ENCODE measurements at places on chromosomes 7 and 10.

- DNase-seq: no peak
Observed at GRCh38 chr10:5515948-5516761, 8.6 kb upstream of the CALML3 start.

- no peak for DNase-seq
Observed at GRCh38 chr7:143381427-143382125, 431 bp downstream of the ZYX start.

GRCh38 chr7:70655694-70656093, 476.2 kb upstream of the GALNT17 start:
- DNase-seq: no peak

- DNase-seq: no peak
Observed at GRCh38 chr10:30662814-30663213, 33.3 kb upstream of the LYZL2 start.

GRCh38 chr10:29897999-29898716, 161.2 kb downstream of the JCAD start:
- DNase-seq: no peak

DNA sequence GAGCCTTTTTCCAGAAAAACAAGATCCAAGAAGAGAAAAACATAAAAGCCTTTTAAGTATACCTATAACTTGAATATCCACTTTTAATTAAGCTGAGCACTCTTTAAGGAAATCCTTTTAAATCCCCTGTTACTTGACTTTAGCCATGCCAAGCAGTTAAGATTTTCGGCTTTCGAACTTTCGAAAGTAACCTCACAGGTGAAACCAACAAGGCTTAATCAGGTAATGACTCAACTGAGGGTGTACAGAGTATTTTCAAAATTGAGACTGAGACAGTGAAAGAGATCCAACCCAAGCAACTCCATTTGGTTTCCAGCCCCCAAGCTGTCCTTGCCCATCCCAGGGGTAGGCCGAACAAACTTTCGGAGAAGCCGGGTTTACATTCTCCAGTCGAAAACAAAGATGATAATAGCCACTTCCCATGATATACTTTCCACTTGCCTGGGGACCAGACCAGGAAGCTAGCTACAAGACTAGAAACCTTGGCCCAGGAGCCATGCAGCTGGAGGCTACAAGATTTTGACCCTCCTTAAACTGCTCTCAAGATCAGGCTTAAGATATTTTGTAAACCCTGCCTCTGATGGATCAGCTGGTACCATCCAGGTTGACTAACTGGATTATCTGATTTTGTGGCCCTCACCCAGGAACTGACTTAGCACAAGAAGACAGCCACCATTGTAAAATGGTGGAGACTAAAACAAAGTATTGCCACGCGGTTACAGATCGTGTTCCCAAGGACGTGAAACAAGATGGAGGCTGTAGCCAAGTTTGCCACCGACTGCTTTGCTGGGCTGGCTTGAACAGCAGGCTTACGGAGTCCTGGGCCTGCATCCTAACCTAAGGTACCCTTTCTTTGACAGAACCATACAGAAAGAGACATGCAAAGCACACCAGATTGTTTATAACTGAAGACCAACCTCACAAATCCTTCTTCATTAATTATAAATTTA, 32.3 kb downstream of the C1GALT1 start:
- no peak for DNase-seq

DNA sequence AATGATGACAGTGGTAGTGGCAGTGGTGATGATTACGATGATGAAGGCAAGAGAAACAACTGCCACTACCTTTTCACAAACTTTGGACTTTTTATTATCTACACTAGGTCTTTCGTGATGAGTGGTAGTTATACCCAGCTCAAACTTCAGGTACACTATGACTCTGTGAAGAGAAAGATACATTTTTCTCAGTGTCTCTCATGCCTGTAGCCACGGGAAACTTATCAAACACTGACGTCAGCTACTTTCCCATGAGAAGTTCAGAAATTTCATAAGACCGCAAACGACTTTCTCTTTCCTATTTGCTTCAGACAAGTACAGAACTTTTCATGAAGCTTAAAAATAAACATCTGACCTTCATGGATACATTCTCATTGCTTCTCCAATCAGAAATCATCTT, 57.0 kb downstream of the CALD1 start:
- DNase-seq: no peak

DNA sequence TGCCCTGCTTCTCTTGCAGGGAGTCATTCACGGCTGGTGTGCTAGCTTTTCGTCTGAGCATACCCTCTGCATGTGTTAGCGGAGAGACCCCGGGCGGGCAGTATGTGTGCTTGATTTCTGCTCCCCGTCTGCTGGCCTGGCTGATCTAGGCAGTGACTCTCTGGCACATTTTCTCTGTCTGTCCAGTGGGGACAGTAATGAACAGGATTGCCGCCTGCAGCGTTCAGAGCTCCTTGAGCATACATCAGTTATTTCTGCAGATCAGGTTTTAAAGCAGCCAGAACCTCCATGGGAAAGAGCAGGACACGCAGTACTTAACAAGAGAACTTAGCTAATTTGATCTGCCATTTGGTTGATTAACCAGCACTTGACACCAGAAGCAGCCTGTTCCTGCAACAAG, 242.5 kb downstream of the CELF2 start:
- DNase-seq: no peak

GRCh38 chr10:4125776-4126175, 340.8 kb upstream of the KLF6 start:
- DNase-seq: no peak

GRCh38 chr7:129739427-129739826, 127.9 kb downstream of the NRF1 start:
- no peak for DNase-seq

DNA sequence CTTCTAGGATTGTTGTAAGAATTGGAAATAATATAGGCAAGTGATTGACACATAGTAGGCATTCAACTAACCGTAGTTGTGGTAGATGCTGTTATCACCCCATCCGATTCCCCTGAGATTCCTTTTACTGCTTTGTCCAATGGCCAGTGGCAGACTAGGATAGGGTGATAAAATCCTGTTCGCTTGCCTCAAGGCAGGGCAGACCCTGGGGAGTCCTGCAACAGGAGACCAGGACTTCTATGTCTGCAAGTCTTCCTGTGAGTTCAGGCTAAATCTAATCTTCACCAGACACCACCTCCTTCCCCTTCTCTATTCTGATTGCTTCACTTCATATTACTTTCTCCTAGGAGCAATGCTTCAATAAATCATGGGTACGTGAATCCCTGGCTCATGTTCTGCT, 42.8 kb upstream of the CREB5 start:
- DNase-seq: no peak

DNA sequence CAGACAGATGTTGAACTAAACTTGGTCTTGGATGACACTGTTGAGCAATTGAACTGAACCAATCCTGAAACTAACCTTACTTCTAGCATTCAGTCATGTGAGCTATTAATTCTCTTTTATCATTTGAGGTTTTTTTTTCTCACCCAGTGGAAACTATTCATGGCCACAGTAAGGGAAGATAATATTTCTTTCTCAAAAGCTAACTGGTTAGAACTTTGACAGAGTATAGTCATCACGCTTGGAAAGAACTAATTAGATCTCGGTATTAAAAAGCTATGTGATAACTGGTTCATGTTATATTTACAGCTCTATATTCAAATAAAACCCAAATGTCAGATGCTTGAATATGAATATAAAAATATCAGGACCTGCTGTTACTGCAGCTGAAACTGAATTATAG, 89.5 kb downstream of the OTUD1 start:
- DNase-seq: no peak

DNA sequence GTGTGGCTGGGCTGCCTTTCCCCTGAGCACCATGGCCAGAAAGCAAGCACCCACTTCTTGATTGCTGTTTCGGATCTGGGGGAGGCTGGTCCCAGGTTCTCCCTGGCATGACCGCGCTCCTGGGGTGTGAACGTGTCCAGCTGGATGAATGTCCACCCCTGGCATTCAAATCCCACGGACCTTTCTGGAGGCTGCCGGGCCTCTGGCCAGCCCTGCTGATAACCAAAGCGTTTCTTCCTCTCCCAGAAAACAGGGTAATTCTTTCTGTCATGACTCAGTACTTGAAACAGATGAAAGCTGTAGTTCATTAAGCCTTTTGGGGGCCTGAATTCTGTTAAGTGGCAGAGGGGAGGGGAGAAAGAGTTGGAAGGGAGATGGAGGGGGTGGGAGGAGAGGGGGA, 73.1 kb upstream of the SAMD8 start:
- no peak for DNase-seq

- no peak for DNase-seq
Observed at GRCh38 chr10:7520507-7521485, 110.0 kb upstream of the SFMBT2 start.

DNA sequence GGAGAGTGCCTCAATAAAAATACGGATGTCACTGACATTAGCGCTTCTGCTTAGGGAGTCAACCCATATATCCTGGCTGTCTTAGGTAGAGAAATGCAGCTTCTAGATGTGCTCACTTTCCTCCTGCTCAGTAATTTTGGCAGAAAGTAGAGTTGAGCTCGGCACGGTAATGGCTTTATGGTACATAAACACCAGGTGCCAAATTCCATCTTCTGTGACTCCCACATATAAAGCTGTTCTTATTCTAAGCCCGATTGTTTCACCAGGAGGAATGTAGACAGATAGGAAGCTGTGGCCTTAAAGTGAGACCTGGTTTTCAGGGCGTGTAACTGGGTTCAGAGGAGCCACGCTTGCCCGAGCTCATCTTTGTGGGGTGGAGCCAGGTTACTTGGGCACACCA, 143.7 kb downstream of the CREB5 start:
- DNase-seq: no peak

DNA sequence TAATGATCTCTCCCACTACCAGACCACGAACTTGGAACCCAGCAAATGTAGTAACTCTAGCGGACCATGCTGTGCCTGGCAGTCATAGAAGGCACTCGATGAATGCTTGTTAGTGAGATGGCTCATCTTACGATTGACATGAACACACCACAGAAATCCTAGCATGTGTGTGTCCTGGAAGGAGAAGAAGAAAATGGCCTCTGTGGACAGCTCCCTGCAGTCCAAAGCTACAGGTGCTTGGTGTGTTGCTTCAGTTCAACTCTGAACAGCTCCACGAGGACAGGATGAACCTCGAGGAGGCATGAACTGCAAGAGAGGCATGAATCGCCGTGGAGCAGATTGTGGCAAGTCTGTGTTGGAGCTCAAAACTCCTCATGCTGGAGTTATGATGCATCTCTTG, 93.5 kb downstream of the KLF6 start:
- DNase-seq: no peak

DNA sequence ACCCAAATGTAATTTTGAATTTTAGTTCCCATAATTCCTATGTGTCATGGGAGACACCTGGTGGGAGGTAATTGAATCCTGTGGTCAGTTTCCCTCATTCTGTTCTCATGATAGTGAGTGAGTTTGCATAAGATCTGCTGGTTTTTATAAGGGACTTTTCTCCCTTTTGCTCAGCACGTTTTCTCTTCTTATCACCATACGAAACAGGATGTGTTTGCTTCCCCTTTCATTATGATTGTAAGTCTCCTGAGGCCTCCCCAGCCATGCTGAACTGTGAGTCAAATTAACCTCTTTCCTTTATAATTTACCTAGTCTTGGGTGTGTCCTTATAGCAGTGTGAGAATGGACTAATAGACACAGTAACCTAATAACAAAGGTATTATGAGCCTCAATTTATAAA, 36.1 kb upstream of the ZNF736 start:
- no peak for DNase-seq

GRCh38 chr10:120182431-120182830, 274.6 kb upstream of the PLPP4 start:
- DNase-seq: no peak

DNA sequence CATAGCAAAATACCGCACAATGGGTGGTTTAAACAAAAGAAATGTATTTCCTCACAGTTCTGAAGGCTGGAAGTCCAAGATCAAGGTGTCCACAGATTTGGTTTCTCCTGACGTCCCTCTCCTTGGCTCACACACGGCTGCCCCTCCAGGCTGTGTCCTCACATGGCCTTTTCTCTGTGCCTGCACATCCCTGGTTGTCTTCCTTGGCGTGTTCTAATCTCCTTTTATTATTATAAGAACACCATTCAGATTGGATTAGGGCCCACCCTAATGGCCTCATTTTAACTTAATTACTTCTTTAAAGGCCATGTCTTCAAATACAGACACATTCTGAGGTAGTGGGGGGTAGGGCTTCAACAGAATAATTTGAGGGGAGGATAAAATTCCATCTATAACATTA, 87.9 kb downstream of the FZD1 start:
- DNase-seq: no peak

- DNase-seq: no peak
Observed at GRCh38 chr7:41459623-41460261, 243.1 kb downstream of the INHBA start.

GRCh38 chr10:103476046-103476768, 2.8 kb downstream of the CALHM3 start:
- no peak for DNase-seq

DNA sequence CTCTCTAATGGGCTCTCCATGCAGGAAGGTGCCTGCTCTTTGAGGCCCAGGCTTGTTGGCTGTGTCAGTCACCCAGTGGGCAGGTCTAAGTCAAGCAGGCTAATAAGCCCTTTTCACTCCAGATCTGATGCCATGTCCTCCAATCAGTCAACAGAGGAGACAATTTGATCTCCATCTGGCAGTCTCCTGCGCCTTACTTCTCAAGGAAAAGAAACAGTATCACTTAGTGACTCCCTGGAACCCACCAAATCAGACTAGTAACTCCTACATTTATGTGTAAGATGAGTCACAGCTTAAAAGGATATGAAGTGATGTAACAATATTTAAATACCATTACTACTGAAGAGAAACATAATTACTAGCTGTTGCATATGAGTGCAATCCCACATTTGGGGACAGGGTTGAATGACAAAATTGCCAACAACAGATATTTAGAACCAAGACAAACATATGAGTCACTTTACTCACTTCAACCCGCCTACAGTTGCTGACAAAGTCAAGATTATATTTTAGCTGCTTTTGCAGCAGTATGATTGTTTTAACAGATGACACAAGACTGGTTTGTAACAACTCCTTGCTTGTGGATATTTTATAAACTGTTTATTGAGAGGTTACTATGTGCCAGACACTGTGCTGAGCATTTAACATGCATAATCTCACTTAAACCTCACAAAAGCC, 72.1 kb downstream of the USP6NL start:
- DNase-seq: no peak

DNA sequence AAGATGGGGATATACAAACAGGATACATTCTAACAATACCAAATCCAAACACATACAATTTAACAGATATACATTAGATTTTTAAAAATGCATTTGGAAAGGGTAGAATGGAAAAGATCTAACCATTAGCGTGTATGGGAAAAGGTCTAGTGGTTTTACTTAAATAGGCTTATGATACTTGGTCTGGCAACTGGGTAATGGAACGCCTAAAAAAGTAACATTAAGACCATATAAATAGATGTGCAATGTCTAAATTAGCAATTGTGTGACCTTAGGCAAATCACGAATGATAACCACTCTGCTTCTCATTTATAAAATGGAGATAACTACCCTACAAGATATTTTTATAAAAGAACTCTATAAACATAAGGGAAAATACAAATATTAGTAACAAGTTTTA, 135.2 kb downstream of the CNOT4 start:
- no peak for DNase-seq

- no peak for DNase-seq
Observed at GRCh38 chr7:103793614-103794013, 195.8 kb downstream of the RELN start.

- DNase-seq: no peak
Observed at GRCh38 chr7:17622451-17622850, 317.8 kb downstream of the SNX13 start.

All from stimulated activated CD4-positive, alpha-beta T cell treated with anti-CD3 and anti-CD28 coated beads, Interleukin-4, amount 100 ng/mL, for 48 hours (primary cell).